Stimulated activated CD4-positive, alpha-beta T cell treated with anti-CD3 and anti-CD28 coated beads, Interleukin-15, amount 100 ng/mL, for 48 hours (primary cell): ENCODE measurements at places on chromosomes 2 and 18.

GRCh38 chr2:7748717-7749415 is 831.7 kb downstream of the RNF144A start:
- no peak for DNase-seq

DNA sequence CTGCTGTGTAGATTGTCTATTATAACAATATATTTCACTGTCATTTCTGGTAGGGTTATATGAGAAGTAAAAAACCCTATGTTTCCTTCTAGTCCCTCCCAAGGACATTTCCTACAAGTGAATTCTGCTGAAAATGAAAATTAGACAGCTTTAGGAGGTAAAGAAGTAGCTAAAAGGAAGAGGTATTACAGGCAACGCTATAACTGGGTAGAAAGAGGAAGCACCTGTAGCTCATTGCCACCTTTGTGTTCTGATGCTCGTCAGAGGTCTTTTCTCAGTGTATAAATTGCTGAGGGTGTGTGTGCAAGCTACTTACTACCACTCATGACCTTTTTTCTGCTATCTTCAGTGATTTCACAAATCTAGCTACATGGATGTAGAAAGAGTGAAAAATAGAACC is 1.4 kb downstream of the DNAJC10 start:
- DNase-seq: no peak

DNA sequence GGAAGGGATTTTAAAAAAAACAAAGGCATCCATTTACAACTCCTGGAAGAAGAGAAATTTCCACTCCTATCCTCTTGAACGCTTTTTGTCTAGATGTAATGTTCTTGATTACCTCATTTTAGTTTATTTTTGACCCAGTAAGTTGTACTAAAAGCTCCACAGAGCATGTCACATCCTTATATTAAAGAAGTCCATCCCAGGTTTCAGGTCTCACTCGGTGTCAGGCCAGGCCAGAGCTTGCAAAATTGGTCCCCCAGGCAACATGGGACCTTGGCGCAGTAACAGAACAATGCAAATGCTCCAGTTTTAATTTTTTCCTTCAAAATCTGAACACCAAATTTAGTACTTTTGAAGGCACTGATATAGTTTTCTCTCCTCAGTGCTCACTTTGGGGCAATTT is 218.4 kb upstream of the REV1 start:
- no peak for DNase-seq

GRCh38 chr18:25560369-25560768 is 208.4 kb upstream of the ZNF521 start:
- no peak for DNase-seq

DNA sequence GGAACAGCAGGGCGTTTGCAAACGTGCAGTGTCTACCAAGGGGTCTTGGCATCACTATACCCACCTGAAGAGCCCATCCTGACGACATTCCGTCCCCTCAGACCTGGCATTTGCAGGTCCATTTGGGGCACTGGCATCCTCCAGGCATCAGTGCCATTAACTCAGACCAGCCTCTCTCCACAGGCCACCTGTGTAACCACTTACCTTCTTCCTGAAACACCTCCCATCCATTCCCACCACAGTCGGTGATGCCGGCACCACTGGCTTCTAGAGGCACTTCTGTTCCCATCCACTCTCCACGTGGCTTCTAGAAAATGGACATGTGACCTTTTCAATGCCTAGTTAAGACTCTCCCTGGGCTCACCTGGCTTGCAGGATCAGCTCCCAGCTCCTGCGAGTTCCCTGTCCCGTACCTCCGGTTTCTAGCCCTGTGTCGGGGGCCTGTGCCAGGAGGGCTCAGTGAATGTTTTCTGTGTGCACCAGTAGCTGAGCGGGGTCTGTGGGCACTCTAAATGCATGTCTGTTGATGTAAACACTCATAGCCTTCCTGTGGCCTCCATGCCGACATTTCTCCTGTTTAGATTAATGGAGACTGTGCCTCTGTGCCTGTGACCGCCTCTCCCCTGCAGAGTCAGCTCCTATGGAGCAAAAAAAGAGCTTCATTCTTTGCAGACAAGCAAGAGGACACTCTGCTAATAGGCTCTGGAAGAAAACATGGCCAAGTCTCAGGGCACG is 458.0 kb upstream of the HS6ST1 start:
- no peak for DNase-seq

DNA sequence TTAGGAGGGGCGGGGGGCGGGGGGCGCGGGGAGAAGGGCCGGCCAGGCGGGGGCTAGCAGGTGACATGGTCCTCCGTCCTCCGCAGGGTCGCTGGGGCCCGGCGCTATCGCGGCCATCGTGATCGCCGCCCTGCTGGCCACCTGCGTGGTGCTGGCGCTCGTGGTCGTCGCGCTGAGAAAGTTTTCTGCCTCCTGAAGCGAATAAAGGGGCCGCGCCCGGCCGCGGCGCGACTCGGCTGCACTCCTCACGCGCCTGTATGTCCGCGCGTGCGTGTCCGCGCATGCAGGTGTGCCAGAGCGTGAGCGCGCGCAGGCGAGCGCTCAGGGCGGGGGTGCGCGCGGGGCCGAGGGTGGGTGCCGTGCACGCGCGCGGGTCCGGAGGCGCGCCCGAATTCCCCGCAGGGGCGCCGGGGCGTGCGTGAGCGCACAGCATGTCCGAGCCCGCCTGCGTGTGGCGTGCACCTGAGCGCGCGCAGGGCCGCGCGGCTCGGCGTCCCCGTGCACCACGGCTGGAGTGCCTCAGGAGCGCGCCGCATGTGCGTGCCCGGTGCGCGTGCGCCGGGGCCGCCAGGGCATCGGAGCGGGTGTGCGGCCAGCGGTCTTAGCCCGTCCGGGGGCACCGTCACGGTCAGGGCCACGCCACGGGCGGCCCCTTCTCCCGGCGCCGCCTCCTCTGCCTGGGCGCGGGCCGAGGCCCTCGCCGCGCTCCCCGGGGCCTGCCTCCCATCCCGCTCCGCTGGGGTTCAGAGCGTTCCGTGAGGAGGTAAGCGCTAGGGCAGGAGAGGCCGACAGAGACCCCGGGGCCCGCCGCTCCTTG is 6.3 kb downstream of the SNORC start:
- DNase-seq: no peak
